ENCODE measurements at places on chromosomes 13 and 19.

DNA sequence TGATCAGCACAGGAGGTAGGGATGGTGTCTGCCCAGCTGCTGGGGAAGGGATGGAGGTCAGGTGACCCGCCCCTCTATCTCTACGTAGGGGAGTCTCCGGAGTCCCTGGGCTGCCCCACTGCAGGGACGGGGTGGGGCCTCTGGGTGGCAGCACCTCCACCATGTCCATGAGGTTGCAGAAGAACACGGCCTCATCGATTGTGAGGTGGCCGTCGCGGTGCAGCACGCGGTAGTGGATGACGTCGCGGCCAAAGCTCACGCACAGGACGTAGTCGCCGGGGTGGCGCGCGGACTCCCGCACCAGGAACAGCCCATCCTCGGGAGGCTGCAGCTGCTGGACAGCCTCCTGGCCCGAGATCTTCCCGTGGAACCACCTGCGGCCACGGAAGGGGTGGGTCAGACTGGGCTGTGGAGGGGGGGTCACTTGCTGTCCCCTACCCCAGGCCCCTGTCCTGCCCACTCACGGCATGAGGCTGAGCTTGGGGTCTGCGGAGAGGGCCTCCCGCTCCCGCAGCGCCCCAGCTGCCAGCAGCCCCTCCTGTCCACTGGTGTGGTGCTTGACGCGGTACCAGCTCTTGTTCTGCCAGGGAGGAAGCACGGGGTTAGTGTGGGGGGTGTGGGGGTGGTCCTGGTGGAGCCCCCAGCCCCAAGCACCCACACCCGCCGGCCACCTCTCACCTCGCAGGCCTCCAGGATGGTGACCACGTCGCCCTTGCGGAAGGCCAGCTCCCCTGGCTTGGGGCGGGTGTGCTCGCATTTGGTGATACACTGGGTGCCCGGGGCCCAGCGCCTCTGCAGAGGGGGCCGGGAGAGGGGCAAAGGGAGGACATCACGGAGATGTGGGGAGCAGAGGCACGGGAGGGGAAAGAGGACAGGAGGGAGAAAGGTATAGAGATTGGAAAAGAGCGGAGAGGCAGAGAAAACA, 2.3 kb downstream of the MATK start:
- peak; percentile 26 for DNase-seq

- DNase-seq, result peak; percentile 65
Measured at GRCh38 chr13:113837560-113838355, 26.1 kb downstream of the GAS6 start.

DNA sequence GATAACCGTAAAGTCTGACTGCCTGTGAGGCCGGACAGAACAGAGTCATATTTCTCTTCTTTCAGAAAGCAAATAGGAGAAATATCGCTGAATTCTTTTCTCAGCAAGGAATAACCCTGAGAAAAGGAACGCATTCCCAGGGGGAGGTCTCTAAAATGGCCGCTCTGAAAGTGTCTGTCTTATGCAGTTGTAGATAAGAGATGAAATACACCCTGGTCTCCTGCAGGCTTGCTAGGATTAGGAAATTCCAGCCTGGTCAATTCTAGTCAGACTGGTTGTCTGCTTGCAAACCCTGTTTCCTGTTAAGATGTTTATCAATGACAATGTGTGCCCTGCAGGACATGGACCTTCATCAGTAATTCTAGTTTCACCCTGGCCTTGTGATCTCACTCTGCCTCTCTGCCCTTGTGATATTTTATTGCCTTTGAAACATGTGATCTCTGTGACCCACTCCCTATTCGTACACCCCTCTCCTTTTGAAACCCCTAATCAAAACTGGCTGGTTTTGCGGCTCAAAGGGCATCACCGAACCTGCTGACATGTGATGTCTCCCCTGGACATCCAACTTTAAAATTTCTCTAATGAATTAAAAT, 934.8 kb upstream of the SPRY2 start:
- no peak for DNase-seq

DNA sequence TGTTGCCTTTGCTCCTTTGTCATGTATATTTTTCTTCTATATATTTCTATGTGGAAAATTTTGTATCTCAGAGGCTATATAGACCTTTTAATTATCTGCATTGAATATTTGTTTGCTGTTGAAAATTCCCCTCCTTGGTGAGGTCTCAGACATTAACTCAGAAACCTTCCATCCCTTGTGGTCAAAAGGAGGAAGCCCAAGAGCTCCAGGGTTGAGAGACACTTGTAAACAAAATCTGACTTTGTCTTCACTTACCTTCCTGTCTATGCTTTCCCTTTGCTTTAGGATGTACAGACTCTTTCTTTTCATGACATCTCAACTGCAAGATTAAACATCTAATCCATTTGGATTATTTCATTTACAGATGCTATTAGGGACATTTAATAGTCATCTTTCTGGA, 157.5 kb downstream of the PCDH20 start:
- no peak for DNase-seq

DNA sequence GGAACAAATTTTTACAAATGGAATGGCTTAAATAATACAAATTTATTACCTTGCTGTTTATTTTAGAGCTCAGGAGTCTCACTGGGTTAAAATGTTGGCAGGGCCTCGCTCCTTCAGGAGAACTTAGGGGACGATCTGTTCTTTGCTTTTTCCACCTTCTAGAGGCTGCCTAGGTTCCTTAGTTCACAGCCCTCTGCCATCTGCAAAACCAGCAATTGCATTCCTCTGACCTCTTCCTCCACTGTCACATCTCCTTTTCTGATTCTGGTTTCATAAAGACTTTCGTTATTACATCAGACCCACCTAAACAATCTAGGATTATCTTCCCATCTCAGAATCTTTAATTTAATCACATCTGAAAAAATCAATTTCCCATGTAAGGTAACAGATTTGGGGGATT, 249.6 kb upstream of the SPRY2 start:
- DNase-seq, result no peak

GRCh38 chr19:31249217-31249616, 100.0 kb downstream of the TSHZ3 start:
- DNase-seq, result no peak

DNA sequence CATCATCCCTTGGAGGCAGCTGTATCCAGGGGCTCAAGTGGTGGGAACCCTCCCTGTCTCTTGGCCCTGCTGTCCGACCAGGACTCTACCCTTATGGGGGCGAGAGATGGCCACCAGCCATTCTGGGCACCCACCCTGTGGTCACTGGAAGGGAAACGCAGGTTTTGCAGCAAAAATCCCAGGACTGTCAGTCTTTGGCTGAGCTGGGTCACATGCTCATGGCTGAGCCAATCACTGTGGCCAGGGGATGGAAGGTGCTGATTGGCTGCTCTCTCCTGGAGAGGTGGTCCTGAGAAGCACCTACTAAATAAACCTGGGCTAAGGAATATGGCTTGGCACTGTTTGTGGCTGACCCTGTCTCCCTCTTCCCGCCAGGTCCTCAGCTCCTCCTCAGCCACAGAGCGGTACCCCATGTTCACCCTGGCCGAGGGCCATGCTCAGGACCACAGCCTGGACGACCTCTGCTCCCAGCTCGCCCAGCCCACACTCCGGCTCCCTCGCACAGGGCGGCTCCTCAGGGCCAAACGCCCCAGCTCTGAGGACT, 8.9 kb downstream of the ATG4D start:
- no peak for DNase-seq

DNA sequence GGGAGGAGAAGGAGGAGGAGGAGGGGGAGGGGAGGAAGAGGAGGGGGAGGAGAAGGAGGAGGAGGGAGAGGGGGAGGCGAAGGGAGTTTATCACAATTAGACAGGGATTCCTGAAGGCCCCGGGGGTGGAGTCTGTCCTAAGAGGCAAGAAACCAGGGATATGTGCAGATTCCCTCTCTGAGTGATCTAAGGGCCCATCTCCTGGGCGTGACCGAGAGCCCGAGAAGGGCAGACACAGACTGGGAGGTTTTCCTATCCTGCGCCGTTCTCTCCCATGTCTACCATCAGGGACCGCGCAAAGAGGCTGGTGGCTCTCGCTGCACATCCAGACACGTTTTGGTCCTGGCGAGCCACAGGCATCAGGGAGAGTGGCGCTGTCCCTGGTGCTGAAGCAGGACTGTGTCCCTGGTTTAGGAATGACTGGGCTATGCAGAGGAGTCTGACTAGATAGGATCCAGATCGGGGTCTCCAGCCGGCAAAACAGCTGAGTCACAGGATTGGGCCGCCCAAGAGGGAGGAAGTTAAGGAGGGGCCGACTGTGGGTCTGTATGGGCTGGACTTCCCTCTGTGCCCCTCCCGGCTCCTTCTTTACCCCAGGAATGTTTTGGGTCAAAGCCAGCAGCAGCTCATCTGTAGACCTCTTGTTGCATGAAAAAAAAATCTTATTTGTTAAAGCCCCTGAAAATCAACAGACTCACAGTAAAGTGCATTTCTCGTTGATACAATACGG, 17.9 kb upstream of the ZNF175 start:
- no peak for DNase-seq

- DNase-seq, result no peak
Measured at GRCh38 chr19:10891405-10892086, 20.2 kb downstream of the CARM1 start.

GRCh38 chr13:42272115-42272803, at the start of gene AKAP11:
Gene AKAP11, plus strand, starts transcription at chr13:42272152. Its CDS starts 14,197 bp downstream, at chr13:42286349.
- DNase-seq, result peak; percentile 23

DNA sequence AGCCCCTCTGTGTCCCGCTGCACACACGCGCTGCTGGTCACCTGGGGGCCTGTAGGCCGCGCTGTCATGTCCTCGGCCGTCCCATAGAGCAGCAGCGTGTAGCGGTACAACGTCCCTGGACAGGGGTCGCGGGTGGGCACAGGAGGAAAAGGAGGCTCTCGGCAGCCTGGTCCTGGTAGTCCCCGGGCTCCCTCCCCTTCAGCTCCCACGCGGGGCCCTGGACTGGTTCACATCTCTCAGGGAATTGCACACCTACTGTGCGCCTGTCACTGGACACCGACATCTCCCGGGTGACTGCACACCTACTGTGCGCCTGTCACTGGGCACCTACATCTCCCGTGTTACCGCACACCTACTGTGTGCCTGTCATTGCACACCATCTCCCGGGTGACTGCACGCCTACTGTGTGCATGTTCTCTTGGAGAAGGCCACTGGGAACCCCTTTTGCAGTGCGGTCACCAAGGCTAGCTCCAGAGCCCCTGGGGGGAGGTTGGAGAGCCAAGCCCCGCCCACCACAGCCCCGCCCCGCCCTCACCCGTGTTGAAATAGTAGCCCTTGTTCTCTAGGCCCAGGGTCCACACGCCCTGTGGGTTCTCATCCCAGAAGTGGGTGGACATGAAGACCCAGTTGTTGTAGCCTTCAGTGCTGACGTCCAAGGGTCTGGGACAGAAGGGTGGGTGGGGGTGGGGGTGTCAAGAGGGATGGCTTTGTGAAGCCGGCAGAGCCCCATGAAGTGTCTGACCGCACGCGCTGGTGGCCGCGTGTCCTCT, 3.5 kb upstream of the C19orf25 start:
- no peak for DNase-seq

GRCh38 chr13:95800436-95800835, 123.5 kb downstream of the DNAJC3 start:
- no peak for DNase-seq

DNA sequence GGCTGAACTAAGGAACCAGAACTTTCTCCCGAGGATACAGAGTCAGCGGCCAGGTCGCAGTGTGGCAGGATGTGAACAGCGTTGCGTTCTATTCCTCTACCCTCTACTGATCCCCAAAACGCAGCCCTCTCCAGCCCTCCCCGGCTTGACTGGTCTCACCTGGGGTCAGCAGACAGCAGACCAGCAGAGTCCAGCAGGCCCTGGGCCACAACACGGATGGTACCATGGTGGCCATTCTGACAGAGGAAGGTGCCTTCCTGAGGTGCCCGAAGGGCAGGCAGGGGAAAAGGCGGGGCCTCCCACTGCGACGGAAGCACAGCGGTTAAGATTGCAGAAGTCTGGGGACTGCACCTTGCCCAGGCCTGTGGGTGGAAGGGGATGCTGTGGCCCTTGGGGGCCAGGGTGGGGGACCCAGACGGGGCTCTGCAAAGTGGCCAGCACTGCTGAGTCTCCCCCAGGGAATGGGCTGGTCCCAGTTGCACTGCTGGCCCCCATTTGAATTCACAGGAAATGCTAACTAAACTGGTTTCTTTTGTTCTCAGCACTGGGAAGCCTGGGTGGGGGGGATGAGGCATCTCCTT, at the start of gene ICAM3:
TSS of gene ICAM3 (minus strand) at position 245 of the 581 bp plus-strand sequence. CDS start at position 235, 10 bp downstream.
- no peak for DNase-seq

DNA sequence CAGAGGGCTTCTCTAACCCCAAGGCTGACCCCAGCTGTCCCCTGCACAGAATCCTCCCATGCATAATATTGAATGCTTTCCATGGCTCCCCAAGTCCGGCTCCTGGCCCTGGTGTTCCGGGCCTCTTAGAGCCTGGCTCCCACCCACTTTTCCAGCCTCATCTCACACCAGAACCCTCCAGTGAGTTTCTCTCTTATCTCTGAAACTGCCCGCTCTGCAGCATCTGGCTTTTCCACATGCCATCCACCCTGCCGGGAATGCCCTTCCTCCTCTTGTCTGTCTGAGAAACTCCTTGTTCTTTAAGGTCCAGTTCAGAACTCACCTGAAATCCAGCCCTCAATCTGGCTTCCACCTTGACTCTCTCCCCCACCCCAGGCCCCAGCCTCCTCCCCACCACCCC, 6.8 kb downstream of the SYNGR4 start:
- peak; percentile 29 for DNase-seq

- peak; percentile 7 for DNase-seq
Measured at GRCh38 chr19:12703046-12703445, 6.6 kb upstream of the FBXW9 start.

- no peak for DNase-seq
Measured at GRCh38 chr13:33710924-33711323, 107.0 kb upstream of the RFC3 start.

GRCh38 chr13:114076329-114077090, 55.9 kb downstream of the RASA3 start:
- no peak for DNase-seq

DNA sequence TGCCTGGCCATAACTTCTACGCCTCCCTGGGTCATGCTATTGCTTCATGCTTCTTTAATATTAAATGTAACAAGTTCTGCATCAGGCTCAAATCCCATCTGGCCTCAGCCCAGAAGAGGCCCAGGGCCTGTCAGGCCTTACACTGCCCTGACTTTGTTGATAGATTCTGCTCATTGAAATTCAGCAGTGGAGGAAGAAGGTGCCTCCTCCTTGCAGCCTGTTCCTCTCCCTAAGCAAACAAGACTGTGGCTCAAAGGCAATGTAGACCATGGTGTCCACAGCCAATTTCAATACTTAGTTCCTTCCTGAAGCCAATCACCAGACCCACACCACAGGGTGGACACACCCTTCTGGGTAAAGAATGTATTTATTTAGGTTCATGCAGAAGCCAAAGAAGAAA, 59.4 kb downstream of the LACC1 start:
- DNase-seq, result no peak
